Fibroblast of upper back skin (primary cell): ENCODE measurements at places on chromosomes 5 and 9.

- peak; percentile 53 for DNase-seq
Measured at GRCh38 chr5:40399349-40399748, 280.4 kb upstream of the PTGER4 start.

GRCh38 chr5:79703381-79703645 is 13.7 kb downstream of the CMYA5 start:
- no peak for DNase-seq

- DNase-seq = peak; percentile 99
Measured at GRCh38 chr5:8457187-8458037, 588.5 kb downstream of the MTRR start.

DNA sequence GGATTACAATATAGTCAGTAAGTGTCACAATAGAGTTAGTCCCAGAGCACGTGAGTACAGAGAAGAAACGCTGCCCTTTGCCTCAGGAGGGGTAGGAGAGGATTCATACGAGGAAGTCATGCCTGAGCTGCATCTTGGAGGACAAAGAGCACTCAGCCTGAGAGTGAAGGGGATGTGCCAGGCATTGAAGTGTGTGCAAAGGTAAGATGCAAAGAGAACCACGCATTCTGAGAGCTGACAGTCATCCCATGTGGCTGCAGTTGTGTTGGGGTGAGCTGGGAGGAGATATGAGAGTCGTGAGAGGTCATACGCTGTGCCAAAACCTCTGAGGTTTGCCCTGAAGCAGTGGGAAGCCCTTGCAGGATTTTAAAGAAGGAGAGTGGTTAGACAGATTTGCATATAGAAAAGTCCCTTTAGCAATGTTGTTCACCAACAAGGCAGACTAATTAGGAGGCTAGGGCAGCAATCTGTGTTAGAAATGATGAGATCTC is 97.5 kb downstream of the PIP5K1B start:
- no peak for DNase-seq

- no peak for DNase-seq
Measured at GRCh38 chr9:78003730-78004129, 27.9 kb downstream of the GNAQ start.

DNA sequence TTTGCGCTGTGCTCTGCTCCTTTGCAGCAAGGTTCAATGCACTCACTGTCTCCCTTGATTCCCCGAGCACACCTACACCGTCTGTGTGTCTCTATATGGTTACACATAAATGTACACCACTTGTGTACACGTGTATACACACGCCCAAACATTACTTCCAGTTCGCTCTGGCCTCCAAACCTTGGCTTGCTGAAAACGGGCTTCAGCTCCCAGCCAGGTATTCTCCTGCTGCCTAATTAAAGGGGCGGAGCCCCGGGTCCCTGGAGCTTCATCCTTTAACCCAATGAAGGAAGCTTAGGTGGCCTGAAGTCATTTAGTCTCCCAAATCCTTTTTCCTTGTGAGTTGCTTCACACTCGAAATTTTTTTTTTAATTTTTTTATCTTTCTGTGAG is 4.6 kb downstream of the ISL1 start:
- DNase-seq = no peak

- DNase-seq = no peak
Measured at GRCh38 chr9:136640171-136641111, 22.3 kb upstream of the EGFL7 start.

GRCh38 chr5:171524466-171524865 is 105.0 kb downstream of the FGF18 start:
- DNase-seq = no peak

DNA sequence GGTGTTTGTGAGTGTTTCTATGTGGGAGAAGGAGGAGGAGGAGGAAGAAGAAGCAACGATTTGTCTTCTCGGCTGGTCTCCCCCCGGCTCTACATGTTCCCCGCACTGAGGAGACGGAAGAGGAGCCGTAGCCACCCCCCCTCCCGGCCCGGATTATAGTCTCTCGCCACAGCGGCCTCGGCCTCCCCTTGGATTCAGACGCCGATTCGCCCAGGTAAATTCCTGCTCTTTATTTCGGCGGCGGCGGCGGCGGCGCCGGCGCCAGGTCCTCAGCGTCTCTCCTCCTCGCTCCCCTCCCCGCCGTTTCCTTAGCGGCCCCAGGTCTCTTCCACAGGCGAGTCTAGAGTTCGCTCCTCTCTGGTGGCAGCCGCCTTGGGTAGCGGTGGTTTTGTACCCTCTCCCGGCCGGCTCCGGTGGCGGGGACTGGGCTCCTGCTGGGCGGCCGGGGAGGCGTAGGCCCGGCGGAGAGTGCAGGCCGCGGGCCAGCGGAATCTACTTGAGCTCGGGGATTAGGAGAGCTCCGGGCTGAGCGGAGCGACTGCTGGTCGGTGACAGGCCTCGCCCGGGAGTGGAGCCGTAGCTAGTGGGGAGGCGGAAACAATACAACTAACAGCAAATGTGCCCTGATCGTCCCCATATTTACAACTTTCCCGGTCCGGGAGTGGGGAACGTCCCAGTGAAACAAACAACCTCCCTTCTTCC is 547 bp downstream of the NIPBL start:
- peak; percentile 39 for DNase-seq
